ENCODE measurements at places on chromosomes 1 and 21. TPM values are rescaled to one million over a fixed set of nuclear protein-coding genes. Genes with fewer than 3 reads are reported as not detected.

SMCP gene
- not detected for total RNA-seq

ANGPTL7 gene
- total RNA-seq, result not detected

DNA sequence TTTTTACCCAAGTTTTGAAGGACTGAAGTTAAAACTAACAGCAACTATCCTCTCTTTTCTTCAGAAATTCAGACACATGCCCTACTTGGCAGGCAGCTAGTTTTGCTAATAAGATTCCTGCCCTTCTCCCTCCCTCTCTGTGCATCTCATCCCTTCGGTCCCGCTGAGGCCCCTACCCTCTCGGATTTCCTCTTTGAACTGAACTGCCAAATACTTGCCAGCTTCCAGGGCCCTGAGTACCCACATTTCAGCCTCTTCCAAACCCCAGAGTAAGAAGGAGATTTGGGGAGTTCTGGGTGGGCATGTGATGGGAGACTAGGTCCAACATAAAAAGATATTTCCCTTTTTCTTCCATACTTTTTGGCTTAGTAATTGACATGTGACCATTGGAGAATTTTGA lies 116.5 kb upstream of the JUN start:
- DNase-seq, result no peak

- DNase-seq, result no peak
Observed at GRCh38 chr1:221740369-221740992, 1.4 kb downstream of the DUSP10 start.

GRCh38 chr1:1763657-1764621 lies 14.3 kb downstream of the NADK start:
- no peak for DNase-seq

DNA sequence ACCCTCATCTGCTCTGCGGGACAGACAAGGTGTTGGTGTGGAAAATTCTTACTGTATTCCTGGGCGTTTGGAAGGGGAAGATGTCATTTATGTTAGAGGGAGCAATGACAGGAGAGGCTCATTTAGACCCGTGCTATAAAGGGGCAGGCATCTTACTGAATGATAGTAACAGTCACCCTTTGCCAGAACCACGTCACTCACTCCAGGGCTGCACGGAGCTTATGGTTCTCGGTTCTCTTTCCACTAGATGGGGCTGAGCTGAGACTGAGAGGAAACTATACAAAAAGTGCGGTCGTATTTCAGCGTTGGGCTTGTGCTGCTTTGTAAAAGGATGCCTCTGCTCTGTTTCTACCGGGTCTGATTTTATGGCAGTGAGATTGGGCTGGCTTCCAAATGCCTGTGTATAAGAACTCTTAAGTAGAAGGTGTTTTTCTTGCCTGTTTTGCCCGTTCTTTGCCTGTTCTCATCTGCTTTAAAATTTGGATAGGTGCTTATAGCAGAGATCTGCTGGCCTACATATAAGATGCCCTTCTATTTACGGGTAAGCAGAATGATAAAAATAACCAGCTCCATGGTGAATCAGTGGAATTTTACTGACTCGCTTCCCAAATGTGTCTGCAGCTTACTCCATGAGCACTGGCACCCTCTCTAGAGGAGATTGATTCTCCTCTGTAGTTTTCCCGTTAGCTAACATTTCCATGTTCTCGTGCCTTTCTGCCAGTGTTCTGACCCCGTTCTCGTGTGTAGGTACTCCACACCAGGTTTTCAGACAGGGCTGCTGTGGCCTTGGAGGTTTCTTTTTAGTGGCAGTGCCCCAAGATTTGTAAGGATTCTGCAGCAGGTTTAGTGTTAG lies 55.9 kb downstream of the MRPS6 start:
- DNase-seq, result peak; percentile 82

DNA sequence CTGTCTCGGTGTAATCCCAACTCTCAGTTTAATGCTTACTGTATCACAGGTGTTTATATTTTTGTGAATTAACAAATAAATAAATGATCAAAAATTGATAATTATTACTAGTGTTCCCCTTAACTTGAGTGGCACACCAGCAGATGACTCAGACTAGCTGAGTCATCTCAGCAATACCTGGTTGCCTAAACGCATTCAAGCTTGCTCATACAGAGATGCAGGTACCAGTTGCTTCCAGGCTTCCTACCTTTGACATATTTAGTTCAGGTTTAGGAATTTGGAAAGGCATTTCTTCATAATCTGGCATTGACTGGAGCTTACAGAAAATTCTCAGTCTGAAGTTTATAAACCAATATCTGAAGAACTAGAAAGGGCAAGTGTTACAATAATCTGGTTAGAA lies 78.9 kb upstream of the LMO4 start:
- no peak for DNase-seq
